ENCODE measurements at places on chromosomes 6 and 20.

DNA sequence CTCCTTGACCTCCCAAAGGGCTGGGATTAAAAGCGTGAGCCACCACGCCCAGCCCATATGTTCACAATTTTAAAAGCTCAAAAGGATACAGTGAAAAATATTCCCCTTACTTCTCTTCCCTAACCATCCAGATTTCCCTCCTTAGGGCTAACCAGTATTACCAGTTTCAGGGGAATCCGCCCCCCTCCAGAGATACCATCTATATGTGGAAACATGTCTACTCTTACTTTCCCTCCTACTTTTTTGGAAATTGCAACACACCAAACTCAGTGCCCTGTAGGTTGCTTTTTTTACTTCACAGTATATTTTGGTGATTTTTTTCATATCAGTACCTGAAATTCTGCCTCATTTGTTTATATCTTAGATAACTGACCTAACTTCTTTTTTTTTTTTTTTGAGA is 6.9 kb upstream of the RPL10A start:
- no peak for DNase-seq

GRCh38 chr6:707576-708236 is 14.8 kb upstream of the EXOC2 start:
- no peak for DNase-seq

GRCh38 chr6:20158676-20159075 is 53.6 kb downstream of the MBOAT1 start:
- no peak for DNase-seq

DNA sequence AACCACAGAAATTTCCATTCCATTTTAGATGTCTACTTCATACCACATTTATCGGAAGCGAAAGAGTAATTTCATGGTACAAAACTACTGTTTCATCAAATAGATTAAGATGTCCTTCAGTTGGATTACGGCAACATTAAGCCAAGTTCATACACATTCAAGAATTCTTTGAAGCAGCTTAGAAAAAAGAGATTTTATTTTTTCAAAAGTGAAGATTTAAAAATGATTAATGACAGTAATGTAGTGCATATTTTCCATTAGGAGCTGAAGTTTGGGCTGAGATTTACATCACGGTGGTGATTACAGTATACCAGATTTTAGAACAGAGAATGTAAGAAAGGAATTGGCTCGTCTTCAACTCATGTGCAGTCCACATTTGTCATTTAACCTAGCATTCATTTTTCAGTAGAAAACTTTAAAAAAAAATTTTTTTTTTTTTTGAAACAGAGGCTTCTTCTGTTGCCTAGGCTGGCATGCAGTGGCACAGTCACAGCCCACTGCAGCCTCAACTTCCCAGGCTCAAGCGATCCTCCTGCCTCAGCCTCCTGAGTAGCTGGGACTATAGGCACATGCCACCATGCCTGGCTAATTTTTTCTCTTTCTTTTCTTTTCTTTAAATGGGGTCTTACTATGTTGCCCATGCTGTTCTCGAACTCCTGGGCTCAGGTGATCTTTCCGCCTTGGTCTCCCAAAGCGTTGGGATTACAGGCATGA is 1.9 kb downstream of the SYNJ2 start:
- DNase-seq = no peak

- DNase-seq = no peak
These were observed 135.6 kb downstream of the TFAP2C start for GRCh38 chr20:56764671-56765070.

- no peak for DNase-seq
These were observed 30.2 kb upstream of the MRPS18A start for GRCh38 chr6:43717822-43718221.
